ENCODE measurements at places on chromosomes 7 and 10.

DNA sequence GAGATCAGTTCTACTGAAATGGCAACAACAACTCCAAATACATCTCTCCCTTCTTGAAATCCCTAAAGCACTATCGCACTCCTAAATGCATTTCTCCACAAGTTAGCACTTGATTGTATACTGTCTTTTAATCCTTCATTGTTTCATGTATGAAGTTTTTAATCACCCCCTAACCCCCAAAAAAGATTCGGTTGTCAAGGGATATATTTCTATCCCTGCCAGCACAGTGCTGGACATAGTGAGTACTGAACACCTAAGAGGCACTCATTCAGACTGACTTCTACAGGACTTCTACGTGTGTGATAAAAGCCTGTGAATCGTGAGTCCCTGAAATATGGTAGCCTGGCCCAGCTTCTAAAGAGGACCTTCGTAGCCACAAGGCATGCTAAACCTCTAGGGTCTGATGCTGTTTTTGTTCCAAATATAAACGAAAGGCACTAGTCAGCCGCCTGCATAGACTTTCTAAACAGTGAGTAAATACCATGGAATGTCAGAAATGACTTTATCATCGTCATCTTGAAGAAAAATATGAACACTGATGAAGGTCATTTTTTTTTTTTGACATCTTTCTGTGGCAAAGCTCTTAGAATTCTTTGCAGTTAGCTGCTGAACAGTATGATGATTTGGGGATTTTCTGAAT, 14.6 kb upstream of the ZSCAN21 start:
- H3K4me3 ChIP-seq, result no peak overlapping the region
- H3K4me1 ChIP-seq, result no peaks in the 10 kb centered on the region
- no peak for DNase-seq
- no peak overlapping the region for H3K27ac ChIP-seq

DNA sequence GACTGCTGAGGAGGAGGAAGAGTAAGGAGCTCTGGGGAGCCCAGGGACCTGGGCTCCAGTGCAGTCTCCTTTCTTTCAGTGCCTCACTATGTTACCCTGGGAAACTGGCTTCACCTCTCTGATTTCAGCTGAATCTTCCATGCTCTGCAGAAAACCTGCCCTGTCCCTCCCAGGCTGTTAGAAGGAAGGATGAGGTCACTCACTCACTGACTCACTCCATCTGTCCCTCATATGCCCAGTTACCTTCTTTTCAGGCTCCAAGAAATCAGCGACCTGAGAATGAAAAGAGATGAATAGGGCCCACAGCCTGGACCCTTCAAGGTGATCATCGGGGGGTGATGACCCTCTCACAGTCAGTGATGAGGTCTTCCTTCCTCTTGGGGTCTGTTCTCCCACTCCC, 481 bp downstream of the SFTPA2 start:
- H3K36me3 ChIP-seq, result no peaks in the 10 kb centered on the region
- DNase-seq, result no peak
- H3K4me3 ChIP-seq, result no peak overlapping the region
- H3K27ac ChIP-seq, result no peak overlapping the region
- H3K4me1 ChIP-seq, result peaks cover 6% of the 10 kb centered on the region

DNA sequence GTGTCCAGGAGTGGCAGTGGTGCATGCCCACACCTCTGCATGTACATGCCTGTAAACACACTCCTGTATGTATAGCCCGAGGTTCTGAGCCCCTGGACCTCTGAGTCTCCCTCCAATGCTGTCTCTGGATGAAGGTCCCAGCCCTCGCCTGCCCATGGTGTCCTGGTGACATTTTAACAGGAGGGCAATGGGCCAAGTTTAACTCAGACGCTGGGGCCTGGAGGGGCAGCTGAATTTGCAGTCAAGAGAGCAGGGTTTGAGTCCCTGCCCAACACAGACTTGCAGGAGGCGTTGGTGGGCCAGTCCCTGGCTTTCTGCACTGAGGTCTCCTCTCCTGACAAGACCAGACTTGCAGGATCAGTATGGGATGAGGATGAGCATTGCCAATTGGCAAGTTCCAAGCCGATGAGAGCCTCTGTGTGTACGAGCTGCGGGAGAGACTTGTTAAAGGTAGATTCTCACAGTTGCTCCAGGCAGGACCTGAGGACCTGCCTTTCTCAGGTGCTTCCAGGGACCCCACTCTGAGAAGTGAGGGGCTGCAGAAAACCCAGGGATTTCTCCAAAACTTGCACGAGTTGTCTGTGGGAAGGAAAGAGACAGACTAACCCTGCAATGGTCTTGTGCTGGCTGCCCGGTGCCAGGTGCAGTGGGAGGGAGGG, 141.9 kb downstream of the ELFN1 start:
- H3K27ac ChIP-seq, result no peak overlapping the region
- H3K27me3 ChIP-seq, result no peaks in the 10 kb centered on the region
- no peak overlapping the region for H3K4me3 ChIP-seq

DNA sequence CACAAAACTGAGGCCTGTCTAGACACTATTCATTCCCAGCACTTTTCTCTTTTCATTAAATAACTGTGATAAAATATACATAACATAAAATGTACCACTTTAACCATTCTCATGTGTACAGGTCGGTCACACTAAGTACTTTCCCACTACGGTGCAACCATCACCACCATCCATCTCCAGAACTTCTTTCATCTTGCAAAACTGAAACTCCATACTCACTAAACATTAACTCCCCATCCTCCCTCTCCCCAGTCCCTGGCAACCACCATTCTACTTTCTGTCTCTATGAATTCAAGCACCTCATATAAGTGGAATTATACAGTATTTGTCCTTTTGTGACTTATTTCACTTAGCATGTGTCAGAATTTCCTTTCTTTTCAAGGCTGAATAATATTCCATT, 53.0 kb downstream of the ARHGAP12 start:
- no peak overlapping the region for H3K27ac ChIP-seq
- no peaks in the 10 kb centered on the region for H3K36me3 ChIP-seq
- DNase-seq, result no peak
- no peaks in the 10 kb centered on the region for H3K27me3 ChIP-seq
- H3K4me3 ChIP-seq, result no peak overlapping the region

All from common myeloid progenitor, CD34-positive (primary cell).